Activated T-helper 2 cell treated with anti-CD3 and anti-CD28 coated beads, Interferon-gamma antibody, Interleukin-2, Interleukin-4, amounts not matched to agents 10 μg/mL and 5 μg/mL and 100 μg/mL, durations not matched to agents 14 hours and 24 hours and 36 hours (primary cell): ENCODE measurements at places on chromosomes 3 and 15. TPM values are rescaled to one million over a fixed set of nuclear protein-coding genes. Genes with fewer than 3 reads are reported as not detected.

The TPM1 gene
- 11.1 and 13.5 TPM in 2 replicates for total RNA-seq

GRCh38 chr3:81790117-81790516, 28.7 kb upstream of the GBE1 start:
- no peaks in the 10 kb centered on the region for H3K36me3 ChIP-seq
- DNase-seq = no peak
- peaks cover 4% of the 10 kb centered on the region for H3K27me3 ChIP-seq
- no peak overlapping the region for H3K4me3 ChIP-seq

DNA sequence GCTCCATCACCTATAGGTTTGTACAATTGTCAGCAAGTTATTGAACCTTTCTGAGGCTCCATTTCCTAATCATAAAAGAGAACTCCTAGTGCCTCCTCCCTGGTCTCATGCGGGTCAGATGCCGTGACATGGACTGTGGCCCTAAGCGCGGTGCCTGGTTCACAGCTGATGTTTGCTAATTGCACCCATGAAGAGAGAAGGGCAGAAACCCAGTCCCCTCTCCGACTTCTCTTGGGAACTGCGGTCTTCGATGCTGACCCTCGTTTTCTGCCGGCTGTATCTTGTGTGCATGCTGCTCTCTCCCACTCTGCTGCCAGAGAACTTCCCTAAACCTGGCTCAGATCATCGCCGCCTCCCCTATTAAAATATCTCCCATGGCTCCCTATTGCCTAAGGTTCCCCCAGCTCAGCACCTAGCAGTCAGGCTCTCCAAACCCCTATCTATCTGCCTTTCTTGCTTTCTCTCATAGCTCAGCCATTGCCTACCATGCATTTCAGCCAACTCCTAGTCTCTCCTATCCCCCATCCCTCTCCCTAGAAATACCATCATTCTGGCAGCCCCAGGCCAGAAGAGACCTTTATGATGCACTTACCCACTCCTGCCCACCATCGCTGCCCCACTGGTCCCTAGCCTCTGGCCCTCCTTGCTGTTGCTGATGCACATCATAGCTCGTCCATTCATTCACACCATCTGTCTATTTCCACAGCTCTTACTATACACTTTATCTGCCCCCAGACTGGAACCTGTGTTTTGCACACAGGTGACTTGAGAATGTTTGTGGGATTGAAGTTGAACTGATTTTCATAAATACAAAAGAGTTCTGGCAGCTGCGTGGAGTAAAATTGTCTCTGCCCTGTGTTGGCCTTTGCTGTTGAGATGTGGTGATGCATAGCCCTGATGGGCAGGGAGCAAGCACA, 6.6 kb downstream of the ISG20 start:
- no peaks in the 10 kb centered on the region for H3K27me3 ChIP-seq
- peak overlapping the region; percentile 3 for H3K27ac ChIP-seq
- DNase-seq = no peak
- no peak overlapping the region for H3K4me3 ChIP-seq

DNA sequence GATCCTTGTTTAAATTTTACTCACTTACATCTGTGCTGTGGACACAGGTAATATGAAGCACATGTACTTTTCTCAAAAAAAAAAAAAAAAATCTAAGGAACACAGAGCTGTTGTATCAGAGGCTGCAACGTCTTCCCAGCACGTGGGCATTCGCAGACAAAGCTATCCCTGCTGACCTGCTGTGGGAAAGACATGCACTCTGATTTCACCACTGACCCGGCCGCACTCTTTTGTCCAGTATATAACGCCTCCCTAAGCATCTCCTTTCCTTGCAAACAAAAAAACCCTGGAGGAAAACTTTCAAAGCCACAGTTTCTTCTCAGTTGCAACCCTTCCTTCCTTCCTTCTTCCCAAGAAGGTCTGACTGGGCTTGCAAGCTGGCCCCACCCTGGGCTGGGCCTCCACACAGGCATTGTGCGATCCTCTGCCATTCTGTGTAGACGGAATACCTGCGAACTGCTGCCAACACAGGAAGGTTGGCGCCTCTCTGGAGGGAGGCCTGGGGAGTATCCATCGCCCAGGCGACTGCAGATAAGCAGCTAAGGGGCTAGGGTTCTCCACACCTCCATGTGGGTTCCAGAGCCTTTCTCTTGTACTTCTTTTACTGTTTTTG, 50.8 kb downstream of the SLC12A8 start:
- H3K36me3 ChIP-seq = no peaks in the 10 kb centered on the region
- no peaks in the 10 kb centered on the region for H3K4me1 ChIP-seq
- no peak overlapping the region for H3K4me3 ChIP-seq

- H3K27me3 ChIP-seq = peaks cover 6% of the 10 kb centered on the region
- peaks cover 8% of the 10 kb centered on the region for H3K4me1 ChIP-seq
- no peak overlapping the region for H3K27ac ChIP-seq
- peaks cover 29% of the 10 kb centered on the region for H3K36me3 ChIP-seq
- DNase-seq = no peak
These were observed 30.1 kb upstream of the ZNF502 start for GRCh38 chr3:44682182-44682896.

GRCh38 chr15:60681353-60681752, 202.4 kb upstream of the ICE2 start:
- no peak overlapping the region for H3K27ac ChIP-seq
- peaks cover 20% of the 10 kb centered on the region for H3K27me3 ChIP-seq
- no peaks in the 10 kb centered on the region for H3K36me3 ChIP-seq

GRCh38 chr3:126137490-126138130, 42.8 kb downstream of the ALDH1L1 start:
- no peak overlapping the region for H3K4me3 ChIP-seq
- peaks cover 19% of the 10 kb centered on the region for H3K27me3 ChIP-seq
- no peaks in the 10 kb centered on the region for H3K36me3 ChIP-seq
- DNase-seq = no peak
- H3K4me1 ChIP-seq = no peaks in the 10 kb centered on the region

- no peak overlapping the region for H3K27ac ChIP-seq
- no peak overlapping the region for H3K4me3 ChIP-seq
- no peak for DNase-seq
These were observed 1135.7 kb downstream of the IGSF11 start for GRCh38 chr3:117898722-117899522.

DNA sequence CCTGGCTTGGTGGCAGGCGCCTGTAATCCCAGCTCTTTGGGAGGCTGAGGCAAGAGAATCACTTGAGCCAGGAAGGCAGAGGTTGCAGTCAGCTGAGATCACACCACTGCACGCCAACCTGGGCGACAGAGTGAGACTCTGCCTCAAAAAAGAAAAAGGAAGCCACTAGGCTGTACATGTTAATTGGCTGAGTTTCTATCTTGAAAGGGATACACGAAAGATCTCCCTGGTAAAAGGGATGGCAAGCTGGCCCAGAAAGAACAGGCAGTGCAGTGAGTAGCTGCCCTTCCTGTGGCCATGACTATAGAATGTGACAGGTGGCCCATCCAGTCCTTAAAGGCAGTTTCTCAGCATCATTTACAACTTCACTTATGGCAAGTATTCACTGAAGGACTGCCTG, 12.3 kb downstream of the LRIG1 start:
- peaks cover 47% of the 10 kb centered on the region for H3K36me3 ChIP-seq
- no peaks in the 10 kb centered on the region for H3K27me3 ChIP-seq
- no peak overlapping the region for H3K4me3 ChIP-seq
- peaks cover 82% of the 10 kb centered on the region for H3K4me1 ChIP-seq

DNA sequence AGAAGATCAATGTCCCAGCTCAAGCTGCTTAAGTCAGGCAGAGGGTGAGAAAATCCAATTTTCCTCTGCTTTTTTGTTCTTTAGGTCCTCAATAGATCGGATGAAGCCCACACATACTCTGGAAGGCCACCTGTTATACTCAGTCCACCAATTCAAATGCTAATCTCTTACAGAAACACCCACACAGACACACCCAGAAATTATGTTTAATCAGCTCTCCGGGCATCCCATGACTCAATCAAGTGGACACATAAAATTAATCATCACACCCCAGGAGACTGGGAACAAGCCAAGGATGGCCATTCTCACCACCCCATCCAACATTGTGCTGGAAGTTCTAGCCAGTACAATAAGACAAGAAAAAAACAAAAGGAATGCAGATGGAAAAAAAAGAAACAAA, 67.8 kb upstream of the SLC24A5 start:
- no peaks in the 10 kb centered on the region for H3K4me1 ChIP-seq
- H3K27ac ChIP-seq = no peak overlapping the region
- no peak overlapping the region for H3K4me3 ChIP-seq
- peaks cover 8% of the 10 kb centered on the region for H3K27me3 ChIP-seq
- no peak for DNase-seq
- H3K36me3 ChIP-seq = no peaks in the 10 kb centered on the region

DNA sequence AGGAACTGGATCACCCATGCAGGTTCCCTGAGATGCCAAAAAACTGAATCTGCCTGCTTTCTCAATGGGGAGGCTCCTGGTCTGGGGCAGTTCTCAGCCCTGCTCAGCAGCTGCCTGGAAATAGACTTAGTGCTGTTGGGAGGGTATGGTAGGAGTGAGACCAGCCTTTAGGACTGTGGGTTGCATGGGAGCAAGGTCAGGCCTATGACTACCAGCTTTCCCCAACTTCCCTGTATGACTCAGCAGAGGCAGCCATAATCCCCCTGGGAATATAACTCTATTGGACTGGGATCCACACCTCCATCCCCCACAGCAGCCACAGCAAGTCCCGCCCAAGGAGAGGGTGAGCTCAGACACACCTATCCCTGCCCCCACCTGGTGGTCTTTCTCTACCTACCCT, 87.0 kb downstream of the CFAP44 start:
- H3K36me3 ChIP-seq = no peaks in the 10 kb centered on the region
- no peak overlapping the region for H3K27ac ChIP-seq

DNA sequence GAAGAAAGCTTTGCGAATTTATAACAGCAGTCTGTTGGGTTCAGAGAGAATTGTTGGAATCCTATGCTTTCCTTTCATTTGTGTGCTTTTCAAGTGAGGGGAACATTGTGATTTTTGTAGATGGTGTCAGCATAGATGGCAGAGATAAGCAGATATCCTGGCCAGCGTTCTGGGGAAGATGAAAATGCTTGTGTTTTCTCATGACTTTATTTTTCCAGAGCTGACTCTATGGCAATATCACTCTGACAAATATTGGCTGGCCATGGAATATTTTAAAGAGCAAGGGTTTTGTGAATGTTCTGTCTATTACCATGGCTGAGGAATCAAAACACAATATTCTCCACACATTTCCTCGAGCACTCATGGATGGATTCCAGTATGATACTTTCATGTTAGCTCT, 108.8 kb downstream of the MITF start:
- no peaks in the 10 kb centered on the region for H3K4me1 ChIP-seq
- H3K27me3 ChIP-seq = no peaks in the 10 kb centered on the region
- no peak overlapping the region for H3K4me3 ChIP-seq
- no peak for DNase-seq
- no peaks in the 10 kb centered on the region for H3K36me3 ChIP-seq

The WDR49 gene
- not detected in 2 replicates for total RNA-seq

DNA sequence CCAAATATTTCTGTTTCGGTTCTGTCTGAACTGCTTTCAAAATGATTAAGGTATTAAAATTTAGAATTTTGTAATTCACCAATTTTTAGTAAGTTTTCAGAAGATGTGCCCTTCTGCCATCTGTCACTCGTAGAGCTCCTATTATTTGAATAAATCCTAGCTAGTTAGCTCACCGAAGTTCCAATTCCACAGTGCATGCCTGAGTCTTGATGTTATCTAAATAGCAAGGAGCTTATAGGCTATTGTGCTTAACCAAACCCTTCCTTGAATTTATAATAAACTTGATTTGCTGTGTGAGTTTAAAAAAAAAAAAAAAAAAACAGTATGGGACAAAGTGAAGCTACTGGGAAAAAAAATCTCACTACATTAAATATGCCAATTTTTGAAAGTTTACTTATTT, 18.7 kb downstream of the ATP13A3 start:
- peaks cover 25% of the 10 kb centered on the region for H3K4me1 ChIP-seq
- no peak overlapping the region for H3K4me3 ChIP-seq
- H3K27me3 ChIP-seq = no peaks in the 10 kb centered on the region
- peaks cover 2% of the 10 kb centered on the region for H3K36me3 ChIP-seq

DNA sequence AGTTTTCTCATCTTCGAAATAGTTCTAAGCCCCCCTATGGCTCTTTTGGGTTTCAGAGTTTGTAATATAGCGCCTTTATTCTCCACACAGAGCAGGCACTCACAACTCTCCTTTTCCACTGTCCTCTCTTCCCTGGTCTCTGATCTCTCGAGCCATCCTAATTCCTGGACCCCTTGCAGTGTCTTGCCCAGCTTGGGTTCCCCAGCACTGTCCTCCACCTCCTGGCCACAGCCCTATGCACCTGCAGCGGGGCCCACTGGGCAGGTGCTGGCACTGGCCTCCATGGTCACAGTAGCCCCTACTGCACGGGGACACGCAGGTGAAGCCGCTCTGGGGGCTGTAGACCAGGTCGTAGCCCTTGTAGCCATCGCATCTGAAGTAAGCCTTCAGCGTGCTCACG, 27.9 kb downstream of the MUC20 start:
- H3K36me3 ChIP-seq = no peaks in the 10 kb centered on the region
- no peak for DNase-seq
- peaks cover 9% of the 10 kb centered on the region for H3K4me1 ChIP-seq
- H3K27ac ChIP-seq = no peak overlapping the region
- no peak overlapping the region for H3K4me3 ChIP-seq
- peaks cover 5% of the 10 kb centered on the region for H3K27me3 ChIP-seq

- DNase-seq = peak; percentile 1
- peaks cover 17% of the 10 kb centered on the region for H3K27me3 ChIP-seq
- no peak overlapping the region for H3K27ac ChIP-seq
- peaks cover 22% of the 10 kb centered on the region for H3K4me1 ChIP-seq
These were observed 102.3 kb downstream of the TPRA1 start for GRCh38 chr3:127488141-127488672.

The BSN gene
- total RNA-seq = 0.09 and 0.11 TPM in 2 replicates

- no peak for DNase-seq
- H3K36me3 ChIP-seq = no peaks in the 10 kb centered on the region
- peaks cover 5% of the 10 kb centered on the region for H3K27me3 ChIP-seq
- no peak overlapping the region for H3K27ac ChIP-seq
- no peak overlapping the region for H3K4me3 ChIP-seq
These were observed 7.1 kb downstream of the GUCA1C start for GRCh38 chr3:108946292-108947285.

The IL20RB gene
- 1.3 TPM in 2 replicates for total RNA-seq

GRCh38 chr3:194312743-194313281, 38.3 kb downstream of the CPN2 start:
- peaks cover 54% of the 10 kb centered on the region for H3K4me1 ChIP-seq
- H3K27me3 ChIP-seq = peaks cover 27% of the 10 kb centered on the region
- no peaks in the 10 kb centered on the region for H3K36me3 ChIP-seq
- DNase-seq = no peak
- no peak overlapping the region for H3K4me3 ChIP-seq

DNA sequence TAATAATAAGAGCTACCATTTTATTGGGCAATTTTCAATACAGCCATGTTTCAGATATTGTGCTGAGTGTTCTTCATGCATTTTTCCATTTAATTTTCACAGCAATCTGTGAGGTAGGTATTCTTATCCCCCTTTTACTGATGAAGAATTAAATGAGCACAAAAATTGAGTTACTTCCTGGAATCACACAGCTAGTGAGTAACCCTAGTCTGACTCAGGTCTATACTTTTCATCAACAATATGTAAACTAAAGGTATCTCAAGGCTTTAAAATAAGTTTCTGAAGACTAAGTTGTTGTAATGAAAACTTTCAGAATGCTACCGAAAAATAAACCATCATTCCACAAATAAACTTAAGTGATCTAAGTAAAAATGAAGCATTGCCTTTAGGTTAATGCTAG, 22.3 kb downstream of the HACD2 start:
- peaks cover 5% of the 10 kb centered on the region for H3K4me1 ChIP-seq
- no peaks in the 10 kb centered on the region for H3K27me3 ChIP-seq
- H3K36me3 ChIP-seq = no peaks in the 10 kb centered on the region
- DNase-seq = no peak
- H3K27ac ChIP-seq = no peak overlapping the region

The KIF9 gene
- total RNA-seq = 3.5 and 4.4 TPM in 2 replicates

GRCh38 chr15:51316636-51317035, 21.8 kb downstream of the CYP19A1 start:
- no peak overlapping the region for H3K4me3 ChIP-seq
- H3K36me3 ChIP-seq = no peaks in the 10 kb centered on the region
- no peaks in the 10 kb centered on the region for H3K27me3 ChIP-seq
- H3K27ac ChIP-seq = no peak overlapping the region
- no peak for DNase-seq
